GM20000 (cell line): ENCODE measurements at places on chromosomes 5 and 9.

DNA sequence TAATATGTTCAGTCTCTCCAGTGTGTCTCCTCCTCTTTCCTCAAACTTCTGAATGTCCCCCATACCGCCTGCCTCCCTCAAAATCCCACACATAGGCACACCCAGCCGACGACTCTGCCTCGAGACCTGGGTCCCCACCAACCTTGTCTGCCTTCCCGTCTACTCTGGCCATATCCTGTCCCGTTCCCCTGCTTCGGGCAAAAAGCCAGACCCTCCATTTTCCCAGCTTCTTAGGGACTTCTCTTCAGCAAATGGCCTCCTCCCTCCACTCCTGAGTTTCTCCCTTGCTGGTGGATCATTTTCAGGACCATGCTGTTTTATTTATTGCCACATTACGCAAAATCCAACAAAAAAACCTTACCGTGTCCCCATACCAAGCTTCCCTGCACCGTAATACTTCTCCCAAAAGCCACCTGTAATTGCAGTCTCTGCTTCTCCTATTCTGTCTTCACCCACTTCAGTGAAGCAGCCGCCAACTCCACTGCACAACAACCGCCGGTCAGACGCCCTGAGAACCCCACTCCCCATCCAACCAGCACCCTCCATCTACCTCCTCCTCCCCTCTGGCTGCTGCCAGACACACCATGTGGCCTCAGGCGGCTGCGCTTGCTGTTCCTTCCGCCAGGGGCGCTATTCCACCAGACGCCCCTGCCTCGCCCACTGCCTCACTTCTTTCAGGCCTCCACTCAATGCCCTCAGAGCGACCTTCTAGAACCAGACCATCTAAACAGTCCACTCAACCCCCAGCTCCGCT lies 117.0 kb downstream of the TRPM6 start:
- DNase-seq = peak; percentile 44

DNA sequence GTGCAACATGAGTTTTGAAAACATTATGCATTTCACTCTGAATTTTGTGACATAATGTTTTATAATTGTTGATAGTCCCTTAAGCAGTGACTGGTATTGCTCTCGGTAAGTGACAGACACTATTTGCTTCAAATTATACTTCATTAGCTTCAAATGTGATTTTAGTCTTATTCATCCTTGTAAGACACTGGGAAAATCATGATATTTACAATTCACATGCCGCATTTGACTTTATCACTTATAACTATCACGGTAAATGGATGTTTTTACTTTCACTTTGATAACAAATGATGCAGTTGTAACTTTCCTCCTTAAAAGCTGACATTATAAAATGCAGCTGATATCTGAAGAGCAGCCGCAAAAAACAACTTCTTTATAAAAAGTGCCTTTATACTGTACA lies 44.1 kb upstream of the ITGA2 start:
- DNase-seq = no peak

DNA sequence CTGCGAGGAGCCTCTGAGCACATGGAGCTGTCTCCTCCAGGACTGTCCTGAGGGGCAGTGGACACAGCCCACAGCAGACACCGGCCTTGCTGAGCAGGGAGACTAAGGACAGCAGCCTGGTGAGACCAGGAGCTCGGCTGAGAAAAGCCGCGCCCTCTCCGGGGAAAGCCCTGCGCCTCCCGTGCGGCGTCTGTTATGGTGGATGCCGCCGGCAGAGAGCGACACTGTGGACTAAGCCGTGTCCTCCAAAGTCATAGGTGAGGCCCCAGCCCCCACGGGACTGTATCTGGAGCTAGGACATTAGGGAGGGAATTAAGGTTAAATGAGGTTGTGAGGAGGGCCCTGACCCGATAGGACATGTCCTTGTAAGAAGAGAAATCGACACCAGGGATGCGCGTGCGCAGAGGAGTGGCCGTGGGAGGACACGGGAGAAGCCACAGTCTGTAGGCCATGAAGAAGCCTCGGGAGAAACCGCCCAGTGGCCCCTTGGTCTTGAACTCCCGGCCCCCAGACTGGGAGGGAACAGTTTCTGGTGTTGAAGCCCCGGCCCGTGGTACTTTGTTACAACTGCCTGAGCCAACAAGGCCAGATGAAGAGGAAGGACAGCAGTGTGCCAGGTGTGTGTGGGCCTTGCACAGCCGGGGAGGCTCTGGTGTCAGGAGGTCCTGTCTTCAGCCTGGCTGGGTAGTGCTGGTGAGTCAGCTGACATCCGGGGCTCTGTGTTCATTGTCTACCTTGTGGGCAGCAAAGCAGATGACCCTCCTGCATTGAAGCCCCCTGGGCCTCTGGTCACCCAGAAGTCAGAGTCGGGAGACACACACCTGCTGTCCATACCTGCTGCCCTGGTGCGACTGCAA lies 22.1 kb downstream of the MRPL36 start:
- no peak for DNase-seq

DNA sequence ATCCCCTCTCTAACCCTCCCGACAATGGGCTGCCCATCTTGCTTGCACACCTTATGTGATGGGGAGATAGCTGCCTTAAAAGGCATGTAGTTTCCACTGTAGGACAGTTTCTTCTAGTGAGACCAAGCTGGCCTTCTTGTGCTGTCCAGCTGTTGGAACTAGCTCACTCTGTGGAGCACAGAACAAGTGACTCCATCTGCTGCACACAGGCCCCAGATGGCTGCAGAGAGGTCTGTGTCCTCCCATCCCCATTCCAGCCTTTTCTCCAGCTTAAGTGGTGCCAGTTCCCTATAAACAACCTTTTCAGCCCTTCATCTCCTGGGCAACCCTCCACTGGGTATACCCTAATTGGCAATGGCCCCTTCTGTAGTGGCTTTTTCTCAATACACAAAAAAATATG lies 18.7 kb upstream of the PSD2 start:
- no peak for DNase-seq

DNA sequence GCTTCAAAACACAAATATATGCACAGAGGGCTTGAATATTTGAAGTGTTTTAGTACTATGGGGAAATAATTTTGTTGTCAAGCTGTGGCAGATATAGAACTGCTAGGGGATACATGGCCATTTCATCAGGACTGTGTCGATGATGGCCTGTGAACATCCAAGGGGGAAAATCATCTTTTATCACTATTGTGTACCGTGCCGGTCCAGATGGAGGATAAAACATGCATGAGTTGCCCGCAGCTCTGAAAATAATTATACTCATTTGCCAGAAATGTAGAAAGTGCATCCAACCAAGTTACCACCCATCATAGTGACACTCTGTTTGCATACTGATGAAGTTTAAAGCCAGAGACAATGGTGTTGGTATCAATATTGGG lies 405.9 kb downstream of the ZSWIM6 start:
- no peak for DNase-seq

DNA sequence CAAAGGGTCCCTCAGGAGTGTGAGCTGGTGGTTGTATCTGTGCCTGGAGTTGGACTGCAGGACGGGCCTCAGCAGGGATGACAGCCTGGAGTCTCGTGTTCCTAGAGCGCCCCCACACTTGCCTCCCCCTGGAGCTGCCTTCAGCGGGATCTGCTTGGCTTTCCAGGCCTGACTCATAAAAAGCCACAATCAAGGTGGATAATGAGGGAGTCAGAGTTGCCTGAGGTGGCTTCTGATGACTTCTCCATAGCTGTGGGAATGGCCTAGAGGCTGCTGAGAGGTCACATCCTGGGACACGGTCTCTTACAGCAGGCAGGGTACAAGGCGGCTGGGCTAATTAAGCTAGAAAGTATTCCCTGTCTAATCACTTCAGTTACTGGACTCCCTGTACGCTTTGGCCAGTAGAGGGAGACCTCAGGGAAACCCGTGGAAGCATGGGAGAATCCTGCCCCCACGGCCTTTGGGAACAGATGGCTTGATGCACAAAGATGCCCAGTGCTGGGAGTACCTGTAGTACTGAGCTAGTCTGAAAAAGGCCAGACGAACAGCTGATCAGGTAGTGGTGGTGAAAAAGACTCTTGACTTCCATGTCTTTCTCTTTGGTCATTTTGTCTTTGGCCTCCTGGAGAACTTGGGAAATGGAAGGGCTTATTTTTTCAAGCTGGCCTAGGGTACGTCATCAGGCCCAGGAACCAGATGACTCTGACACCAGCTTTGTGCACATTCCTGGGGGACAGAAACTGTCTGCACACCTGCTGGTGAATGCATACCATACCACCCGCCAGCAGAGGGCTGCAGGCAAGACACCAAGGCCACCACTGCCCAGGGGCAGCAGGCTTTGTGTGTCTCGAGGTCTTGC lies 16.1 kb upstream of the FRRS1L start:
- peak; percentile 61 for DNase-seq

DNA sequence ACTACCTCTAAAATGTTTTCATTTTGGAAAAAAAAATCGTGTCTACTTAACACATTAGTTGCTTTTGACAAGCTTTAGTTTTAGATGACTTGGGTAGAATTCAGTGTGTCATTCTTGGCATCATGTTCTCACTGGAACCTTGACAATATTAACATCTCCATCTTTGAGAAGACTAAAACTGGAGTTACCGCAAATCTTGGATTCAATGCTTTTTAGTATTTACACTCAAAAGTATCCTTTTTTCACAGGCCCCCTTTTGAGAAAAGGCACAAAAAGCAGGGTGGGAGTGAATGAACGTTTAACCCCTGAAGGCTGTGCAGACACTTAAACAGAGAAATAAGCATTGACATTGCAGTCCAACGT lies 549.1 kb downstream of the CSNK1G3 start:
- DNase-seq = no peak

DNA sequence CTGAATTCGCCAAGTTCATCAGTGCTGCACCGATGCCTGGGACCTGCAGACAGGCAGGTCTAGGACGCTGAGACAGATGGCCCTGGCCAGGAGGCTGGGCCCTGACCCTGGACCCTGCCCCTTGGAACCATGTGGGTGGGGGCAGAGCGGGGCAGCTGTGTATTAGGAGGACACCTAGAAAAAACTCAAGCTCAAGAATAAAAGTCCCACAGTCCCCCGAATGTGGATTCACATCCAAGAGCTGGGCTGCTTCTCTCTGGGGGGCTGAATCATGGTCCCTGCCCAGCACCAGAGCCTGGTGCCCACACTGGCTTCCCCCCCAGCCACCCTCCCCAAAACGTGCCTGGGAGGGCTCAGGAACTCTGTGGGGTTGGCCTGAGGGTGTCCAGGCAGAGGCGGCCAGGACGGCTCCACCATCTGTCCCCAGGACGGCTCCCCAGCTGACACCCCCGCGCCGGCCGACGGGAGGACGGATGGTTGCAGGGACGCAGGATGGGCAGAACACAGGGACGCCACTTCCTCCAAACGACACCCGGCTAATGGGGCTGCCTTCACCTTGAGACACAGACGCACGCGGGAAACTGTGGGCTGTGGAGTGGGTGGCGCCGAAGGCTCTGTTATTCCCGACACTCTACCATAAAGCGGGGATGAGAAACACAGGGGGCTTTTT lies 34.9 kb downstream of the EXD3 start:
- no peak for DNase-seq

DNA sequence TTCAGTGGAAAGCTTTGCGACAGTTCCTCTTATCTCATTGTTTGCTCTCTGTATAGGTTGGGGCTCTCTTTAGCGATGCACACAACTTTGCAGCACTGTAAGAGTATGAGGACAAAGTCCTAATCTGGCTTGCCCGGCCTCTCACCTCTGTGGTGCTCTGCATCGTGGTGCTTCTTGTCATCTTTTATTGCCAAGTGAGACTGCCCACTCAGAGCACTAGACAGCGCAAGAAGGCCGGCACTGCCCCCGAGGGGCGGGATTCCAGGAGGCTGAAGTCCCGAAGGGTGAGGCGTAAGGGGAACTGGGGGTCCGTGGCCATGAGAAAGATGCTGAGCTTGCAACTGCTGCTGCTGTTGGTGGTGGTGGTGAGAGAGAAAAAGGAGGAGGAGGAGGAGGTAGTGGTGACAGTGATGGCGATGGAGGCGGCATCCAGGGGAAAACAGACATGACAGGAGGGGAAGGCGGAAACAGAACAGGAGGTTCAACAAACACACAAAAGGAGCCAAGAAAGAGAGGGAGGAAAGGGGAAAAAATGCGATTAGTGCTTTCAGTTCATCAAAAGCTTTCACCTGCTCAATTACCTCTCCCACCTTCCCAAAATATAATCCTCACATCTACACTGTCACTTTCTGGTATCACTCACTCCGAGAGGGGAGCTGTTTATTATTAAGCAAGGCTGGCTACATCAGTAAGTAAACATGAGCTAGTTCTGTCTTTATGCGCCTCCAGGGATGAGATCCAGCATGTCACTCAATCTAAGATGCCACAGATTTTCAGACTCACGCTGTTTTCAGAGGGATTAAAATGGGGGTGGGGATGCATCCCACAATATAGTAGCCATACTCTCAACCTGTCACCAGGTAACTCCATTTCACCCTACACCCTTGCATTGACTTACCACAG lies 55.1 kb downstream of the TLE1 start:
- DNase-seq = no peak

GRCh38 chr9:101162231-101162630 lies 133.7 kb downstream of the PLPPR1 start:
- DNase-seq = no peak

DNA sequence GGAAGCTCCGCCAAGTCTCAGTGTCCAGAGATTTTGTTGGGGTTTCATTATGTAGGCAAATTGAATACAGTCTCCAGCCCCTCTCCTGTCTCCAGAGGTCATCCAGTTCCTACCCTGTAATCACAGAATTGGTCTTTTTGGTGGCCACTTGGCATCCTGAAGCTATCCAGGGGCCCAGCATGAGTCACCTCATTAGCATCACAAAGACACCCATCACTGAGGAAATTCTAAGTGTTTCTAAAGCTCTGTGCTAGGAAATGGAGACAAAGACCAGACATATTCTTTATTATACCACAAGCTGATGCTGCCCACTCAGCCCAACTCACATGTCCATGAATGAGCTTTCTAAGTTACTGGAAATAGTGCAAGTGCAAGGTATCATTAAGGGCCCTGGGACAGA lies 229.9 kb downstream of the DOCK8 start:
- no peak for DNase-seq

GRCh38 chr5:151146061-151146460 lies 11.5 kb downstream of the ANXA6 start:
- no peak for DNase-seq
